ENCODE measurements at places on chromosomes 1 and 21.

DNA sequence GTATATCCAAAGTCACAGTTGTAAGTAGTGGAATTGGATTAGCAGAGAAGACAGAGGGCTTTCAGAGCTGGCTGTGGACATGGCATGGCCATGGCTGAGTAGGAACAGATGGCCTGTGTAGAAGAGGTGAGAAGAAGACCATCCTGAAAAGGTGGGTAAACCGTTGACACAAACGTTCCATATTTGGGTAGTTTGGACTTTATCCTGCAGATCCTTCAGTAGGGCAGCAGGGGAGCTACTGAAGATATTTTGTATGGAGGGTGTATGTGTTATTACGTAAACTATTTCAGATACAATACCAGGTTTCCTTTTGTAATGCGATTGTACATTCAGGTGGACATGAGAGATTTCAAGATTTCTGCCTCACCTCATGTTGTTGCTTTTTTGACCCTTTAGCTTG lies 1.6 kb downstream of the UTP11 start:
- no peak for DNase-seq

DNA sequence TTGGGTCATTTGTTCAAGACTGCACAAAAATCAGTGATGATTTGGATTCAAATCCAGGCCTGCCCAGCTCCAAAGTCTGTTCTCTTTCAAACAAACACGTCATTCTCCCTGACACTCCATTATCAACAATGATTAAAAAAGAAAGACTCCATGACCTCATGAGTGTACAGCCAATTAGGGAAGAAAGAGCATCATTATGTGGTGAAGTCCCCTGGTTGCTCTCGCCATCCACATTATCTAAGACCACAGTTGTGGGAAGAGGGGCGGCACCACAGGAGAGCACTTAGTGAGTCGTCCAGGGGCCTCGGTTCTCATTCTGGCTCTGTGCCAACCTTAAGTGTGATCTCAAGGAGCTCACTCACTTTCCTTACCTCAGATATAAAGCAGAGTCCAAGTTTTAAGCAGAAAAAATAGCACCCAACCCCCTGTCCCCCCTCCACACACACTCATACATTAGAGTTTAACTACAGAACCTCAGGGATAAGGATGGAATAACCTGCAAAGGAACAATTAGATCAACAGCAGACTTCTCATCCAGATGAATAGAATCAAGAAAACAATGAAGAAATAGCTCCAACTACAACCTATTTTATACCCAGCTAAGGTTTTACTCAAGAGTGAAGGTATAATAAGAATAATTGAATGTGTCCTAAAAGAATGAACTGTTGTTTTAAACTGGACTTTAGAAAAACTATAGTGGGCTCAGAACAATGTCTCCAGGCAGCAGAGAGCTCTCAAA lies 47.8 kb downstream of the COL6A1 start:
- DNase-seq, result no peak

DNA sequence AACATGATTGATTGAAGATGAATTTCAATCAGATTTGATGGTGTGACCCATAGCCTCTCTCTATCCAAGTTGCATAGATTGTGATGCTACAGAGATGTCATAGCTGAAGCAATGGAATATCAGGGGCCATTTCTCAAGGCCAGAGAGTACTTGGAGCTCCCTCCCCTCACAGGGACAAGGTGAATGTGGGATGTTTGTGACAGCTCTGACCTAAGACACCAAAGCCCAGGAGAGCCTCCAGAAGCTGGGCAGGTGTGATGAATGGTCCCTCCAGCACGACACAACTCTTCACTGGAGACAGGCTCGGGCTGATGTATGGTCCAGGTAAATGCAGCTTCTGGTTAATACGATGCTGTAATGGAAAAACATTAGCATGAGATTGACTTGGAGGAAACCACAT lies 101.0 kb upstream of the ZC3H12A start:
- DNase-seq, result no peak

- no peak for DNase-seq
Measured at GRCh38 chr21:34116569-34116968, 43.2 kb downstream of the MRPS6 start.

DNA sequence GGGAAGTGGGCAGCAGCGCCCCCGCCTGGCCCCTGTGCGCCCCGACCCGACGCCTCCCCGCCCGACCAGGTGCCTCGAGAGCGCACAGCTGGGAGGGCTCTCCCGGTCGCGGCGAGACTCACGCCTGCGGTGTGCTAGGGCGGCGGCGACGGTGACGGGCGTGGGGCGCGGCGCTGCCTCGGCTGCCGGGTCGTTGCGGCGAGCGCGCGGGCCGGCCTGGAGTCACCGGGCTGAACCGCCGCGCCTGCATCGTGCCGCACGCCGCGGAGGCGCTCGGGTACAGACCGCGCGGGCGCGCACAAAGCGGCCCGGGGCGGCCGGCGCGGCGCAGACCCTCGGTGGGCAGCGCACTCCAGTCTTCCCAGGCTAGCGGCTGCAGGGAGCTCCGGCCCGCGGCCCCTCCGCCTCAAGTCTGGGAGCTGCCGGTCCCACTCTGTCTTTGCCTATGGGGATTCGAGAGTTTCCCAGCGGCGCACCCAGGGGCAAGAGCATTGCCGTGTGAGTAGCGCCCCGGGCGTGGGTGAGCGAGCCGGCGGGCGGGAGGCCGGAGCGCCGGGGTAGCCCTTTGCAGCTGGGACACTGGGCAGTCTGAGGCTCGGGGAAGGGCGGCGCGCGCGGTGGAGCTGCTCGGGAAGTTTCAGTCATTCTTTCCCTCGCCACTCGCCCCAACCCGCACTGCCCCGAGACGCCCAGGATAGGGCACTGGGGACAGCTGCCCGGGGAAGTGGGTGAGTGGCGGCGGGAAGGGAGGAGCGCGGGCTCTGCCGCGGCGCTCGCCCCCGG lies at the start of gene SLC35F3:
SLC35F3 (plus strand) TSS at position 44 of the 783 bp plus-strand sequence.
- DNase-seq, result no peak

- DNase-seq, result no peak
Measured at GRCh38 chr1:14910984-14911721, 242.4 kb upstream of the TMEM51 start.

DNA sequence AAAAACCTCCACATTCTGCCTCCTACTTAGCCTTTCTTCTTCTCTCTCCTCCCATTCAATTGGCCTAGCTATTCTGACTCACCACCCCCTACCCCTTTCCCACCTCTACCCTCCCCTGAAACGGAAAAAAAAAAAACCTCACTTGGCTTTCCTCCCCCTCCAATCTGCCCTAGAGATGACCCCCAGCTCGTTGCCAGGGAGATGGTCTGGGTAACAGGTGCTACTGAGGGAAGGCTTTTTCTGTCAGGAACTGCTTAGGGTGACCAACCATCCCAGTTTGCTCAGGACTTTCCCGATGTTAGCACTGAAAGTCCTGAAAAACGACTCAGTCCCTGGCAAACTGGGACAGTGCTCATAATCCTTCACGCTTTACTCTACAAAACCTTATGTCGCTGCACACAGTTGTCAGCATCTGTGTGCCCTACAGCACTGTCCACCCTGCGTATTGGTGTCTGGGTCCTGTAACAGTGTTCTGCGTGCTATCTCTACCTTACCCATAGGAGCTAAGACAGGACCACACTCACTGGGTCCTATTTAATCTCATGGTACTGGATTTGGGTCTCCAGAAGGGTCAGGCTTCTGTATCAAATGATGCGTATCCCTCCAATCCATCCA lies 7.7 kb upstream of the CADM3 start:
- DNase-seq, result no peak

GRCh38 chr1:94199398-94199797 lies 38.0 kb downstream of the ARHGAP29 start:
- no peak for DNase-seq

- DNase-seq, result no peak
Measured at GRCh38 chr1:245419989-245420388, 265.2 kb downstream of the KIF26B start.

GRCh38 chr1:55938376-55938850 lies 641.0 kb downstream of the PLPP3 start:
- DNase-seq, result no peak

- DNase-seq, result no peak
Measured at GRCh38 chr1:44854970-44855369, 11.9 kb upstream of the PTCH2 start.

DNA sequence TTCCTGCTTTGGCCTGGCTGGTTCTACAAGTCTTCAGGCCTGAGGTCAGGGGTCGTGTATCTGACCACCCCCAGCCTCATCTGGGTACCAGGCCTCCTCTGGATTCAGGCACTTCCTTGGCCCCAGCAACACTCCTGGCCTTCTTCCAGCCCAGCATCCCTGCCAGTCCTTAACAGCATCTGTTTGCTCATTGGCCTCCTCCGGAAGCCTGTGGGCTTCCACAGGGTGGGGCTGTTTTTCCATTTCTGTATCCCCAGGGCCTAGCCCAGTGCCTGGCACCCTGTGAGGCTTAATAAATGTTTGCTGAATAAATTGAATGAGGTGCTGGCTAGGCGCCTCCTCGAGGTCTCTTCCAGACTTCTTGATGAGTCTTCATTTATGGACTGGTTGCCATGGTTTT lies 21.5 kb upstream of the GPR37L1 start:
- no peak for DNase-seq

- no peak for DNase-seq
Measured at GRCh38 chr1:55555956-55556725, 341.0 kb upstream of the USP24 start.

DNA sequence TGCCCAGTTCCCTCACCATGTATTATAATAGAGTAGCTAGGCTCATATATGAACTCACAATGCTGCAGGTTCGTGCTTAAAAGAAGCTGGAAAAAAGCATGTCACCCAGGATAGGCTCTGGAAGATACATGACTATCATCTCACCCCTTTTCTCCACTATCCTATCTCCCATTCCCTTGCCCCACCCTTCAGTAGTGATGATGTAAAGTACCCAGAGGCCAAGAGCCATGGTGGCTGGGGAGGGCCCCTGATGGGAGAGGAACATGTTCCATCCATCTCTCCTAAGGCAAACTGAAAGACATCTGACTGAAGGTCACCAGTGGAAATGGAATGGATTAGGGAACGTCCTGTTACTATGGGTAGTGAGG lies 20.3 kb upstream of the RBBP5 start:
- no peak for DNase-seq

DNA sequence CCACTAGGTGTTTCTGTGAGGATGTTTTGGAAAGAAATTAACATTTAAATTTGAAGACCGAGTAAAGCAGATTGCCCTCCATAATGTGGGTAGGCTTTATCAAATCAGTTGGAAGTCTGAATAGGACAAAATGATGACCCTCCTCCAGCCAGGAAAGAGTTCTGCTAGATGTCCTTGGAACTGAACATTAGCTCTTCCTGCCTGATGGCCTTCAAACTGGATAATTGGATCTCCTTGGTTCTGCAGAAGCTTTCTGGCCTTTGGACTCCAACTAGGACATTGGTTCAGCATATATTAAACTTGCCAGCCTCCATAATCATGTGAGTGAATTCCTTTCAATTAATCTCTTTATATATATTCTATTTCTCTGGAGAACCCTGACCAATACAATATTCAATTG lies 4.4 kb upstream of the GLRX2 start:
- DNase-seq, result no peak

GRCh38 chr1:182041615-182042014 lies 19.9 kb downstream of the ZNF648 start:
- no peak for DNase-seq

GRCh38 chr1:246136477-246136876 lies 370.6 kb downstream of the SMYD3 start:
- DNase-seq, result no peak

- DNase-seq, result no peak
Measured at GRCh38 chr1:38308780-38309179, 262.2 kb upstream of the POU3F1 start.

- DNase-seq, result no peak
Measured at GRCh38 chr21:28358170-28358569, 634.5 kb downstream of the LTN1 start.

- DNase-seq, result no peak
Measured at GRCh38 chr1:243799908-243800307, 50.1 kb downstream of the AKT3 start.

DNA sequence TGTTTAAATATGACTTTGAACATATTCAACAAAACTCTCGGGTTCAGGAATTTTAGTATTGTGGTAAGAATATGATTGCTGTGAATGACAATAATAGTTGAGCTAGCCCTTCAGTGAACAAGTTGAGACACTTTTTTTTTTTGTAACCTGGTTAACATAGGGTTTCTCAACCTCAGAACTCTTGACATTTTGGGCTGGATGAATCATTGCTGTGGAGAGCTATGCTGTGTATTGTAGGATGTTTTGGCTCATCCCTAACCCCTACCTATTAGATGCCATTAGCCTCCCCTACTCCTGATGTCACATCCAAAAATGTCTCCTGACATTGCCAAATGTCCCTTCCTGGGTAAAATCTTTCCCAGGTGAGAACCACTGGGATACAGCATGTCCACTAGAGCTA lies 113.7 kb downstream of the RUNX1 start:
- DNase-seq, result no peak

- no peak for DNase-seq
Measured at GRCh38 chr1:181730606-181731005, 247.3 kb downstream of the CACNA1E start.

- no peak for DNase-seq
Measured at GRCh38 chr1:81449786-81450185, 350.9 kb upstream of the ADGRL2 start.

- DNase-seq, result no peak
Measured at GRCh38 chr1:224617410-224618355, 1.6 kb downstream of the CNIH3 start.

GRCh38 chr21:37700641-37701202 lies 215.5 kb downstream of the KCNJ6 start:
- peak; percentile 33 for DNase-seq

DNA sequence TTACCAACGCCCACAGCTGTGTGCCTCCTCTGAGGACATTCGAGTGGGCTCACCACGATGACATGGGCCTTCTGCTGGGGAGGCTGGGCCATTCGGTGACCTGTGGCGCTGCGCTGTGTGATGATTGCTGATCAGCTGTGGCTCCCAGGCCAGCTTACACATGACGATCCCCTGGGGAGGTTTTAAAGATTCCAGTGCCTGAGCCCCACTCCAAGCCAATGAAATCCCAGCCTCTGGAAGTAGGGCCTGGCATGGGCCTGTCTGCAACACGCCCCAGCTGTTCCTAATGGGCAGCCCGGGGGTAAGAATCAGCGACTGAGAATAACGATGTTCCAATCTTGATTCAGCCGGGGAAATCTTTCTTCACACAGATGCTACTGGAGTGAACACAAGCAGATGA lies 153.7 kb downstream of the KCNJ6 start:
- no peak for DNase-seq

DNA sequence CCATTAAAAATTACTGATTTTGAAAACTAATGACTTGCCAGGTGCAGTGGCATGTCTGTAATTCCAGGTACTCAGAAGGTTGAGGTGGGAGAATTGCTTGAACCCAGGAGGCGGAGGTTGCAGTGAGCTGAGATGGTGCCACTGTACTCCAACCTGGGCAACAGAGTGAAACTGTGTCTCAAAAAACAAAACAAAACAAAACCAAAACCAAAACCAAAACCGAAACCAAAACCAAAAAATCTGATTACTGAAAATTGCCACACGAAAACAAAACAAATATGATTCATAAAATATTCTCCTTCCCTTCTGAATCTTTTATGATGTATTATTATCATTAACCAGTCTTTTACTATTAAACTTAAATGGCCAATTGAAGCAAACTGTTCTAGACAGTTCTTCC lies 74.1 kb downstream of the SERINC2 start:
- DNase-seq, result no peak
